ENCODE measurements at places on chromosomes 12 and 14.

DNA sequence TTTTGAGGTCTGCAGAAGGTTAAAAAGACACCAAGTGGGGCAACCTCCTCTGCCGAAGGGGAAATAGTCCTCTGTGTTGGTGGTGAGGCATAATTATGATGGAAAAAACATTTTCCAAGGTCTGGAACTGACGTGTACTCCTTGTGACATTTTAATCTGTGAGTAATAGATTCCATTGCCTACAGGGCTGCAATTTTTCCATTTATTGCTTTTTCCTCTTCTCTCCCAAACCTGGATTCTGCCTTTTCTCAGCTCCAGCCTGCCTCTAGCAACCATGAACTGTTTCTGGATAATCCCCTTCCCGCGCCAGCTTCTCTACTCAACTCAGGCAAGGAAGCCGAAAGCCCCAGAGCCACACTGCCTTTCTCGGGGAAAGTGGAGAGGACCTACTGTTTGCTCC, 230.1 kb upstream of the PLXNC1 start:
- DNase-seq: no peak

GRCh38 chr14:70148351-70148750, 40.4 kb downstream of the SLC8A3 start:
- DNase-seq: no peak

DNA sequence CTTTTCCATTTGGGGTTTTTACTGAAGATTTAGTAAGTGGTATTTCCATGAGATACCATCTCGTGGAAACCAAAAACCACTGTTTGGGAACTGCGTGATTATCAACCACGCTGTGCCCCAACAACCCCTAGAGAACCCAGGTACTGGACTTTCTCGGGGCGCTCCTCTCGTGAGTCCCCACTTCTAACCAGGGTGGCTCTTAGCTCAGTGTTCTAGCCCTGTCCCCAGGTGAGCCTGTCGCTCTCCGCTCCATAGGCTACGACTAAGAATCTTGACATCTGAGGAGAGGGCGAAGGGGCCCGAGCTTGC, 686 bp downstream of the MCRS1 start:
- no peak for DNase-seq

DNA sequence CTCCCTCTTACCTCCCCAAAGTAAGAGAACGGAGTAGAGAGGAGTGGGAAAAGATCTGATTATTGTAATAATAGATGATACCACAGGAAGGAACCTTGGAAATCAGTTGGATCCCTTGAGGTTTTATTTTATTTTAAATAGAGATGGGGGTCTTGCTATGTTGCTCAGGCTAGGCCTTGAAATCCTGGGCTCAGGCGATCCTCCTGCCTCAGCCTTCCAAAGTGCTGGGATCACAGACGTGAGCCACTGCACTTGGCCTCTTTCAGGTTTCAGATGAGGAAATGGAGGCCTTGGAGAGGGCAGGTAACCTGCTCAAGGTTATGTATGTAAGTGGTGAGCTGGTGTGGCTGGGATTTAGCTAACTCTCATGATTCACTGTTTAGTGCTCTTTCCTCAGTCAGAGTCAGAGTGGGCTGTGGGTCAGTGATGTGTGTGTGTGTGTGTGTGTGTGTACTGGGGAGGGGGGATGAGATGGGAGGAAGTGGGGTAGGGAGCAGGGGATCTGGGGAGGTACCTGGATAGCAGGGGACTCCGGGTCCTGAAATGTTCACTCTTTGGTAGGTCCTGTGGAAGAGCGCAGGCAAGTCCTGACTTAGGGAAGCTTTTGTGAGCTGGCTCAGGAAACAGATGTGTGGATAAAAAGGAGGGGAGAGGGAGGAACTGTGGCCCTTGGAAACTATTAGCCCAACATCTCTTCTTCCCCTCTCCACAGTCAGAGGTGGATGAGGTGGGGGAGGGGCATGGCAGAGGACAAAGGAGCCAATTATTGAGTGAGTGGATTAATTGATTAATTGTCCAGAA, 4.7 kb upstream of the CISTR start:
- DNase-seq: no peak

DNA sequence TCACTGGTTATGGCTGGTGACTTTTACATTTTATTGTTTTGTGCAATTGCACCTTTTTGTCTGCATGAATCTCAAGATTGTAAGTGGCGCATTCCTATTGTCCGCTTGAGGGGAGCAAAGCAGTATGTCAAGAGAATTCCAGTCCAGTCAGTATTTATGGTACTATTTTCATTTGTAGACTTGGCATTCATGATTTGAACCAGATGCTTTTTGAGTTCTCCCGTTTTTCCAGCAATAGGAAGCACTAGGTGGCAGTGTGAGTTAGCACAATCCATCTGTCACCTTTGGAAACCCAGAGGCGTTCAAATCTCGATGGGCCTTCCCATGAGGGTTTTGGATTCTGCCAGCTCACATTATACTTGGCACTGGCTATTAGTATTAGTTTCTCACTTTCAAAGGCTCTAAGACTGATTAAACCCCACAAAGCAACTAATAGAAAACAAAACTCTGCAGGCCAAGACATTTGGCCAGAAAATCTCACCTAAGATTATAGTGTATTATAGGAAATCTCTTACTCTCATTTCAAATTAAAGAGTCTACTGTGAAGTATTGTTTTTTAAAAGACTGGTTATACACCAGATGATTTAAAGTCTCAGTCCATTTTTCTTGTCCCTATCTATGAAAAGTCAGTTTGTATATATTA, 2.2 kb downstream of the DACT1 start:
- DNase-seq: no peak

GRCh38 chr14:82911930-82912329, 1378.3 kb upstream of the SEL1L start:
- no peak for DNase-seq

DNA sequence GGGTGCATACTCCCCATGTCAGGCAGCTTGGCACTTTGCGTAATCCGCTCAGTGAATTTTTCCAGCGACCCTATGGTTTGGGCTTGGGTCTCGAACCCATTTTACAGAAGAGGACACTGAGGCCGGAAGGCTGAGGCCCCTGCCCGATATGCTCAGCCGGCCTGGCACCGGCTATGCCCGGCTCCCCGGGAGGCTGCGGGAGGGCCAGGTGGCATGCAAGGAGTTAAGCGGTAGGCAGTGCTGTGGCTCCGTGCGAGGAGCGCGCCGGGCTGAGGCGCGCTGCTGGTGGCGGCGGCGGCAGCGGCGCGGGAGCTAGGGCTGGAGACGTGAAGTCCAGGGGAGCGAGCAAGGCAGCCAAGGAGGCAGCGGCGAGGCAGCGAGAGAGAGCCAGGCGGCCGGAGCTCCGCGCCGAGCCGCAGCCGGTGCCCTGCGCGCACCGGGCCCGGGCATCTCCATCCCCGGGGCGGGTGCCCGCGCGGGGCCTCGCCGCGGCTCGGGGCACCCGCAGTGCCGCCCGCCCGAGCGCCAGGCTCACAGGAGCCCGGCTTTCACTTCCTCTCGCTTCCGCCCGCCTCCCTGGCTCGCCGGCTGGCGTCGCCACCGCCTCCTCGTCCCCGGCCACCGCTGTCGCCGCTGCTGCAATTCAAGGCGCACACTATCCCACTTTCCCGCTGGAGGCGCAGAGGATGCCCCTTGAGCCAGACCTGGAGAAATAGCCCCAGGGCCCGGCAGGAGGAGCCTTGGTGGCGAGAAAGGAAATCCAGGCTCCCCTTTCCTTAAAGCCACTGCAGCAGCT, at the start of gene WSCD2:
WSCD2 (plus strand) TSS at position 272 of the 796 bp plus-strand sequence. CDS start 66,545 bp downstream, outside the sequence.
- DNase-seq: no peak

DNA sequence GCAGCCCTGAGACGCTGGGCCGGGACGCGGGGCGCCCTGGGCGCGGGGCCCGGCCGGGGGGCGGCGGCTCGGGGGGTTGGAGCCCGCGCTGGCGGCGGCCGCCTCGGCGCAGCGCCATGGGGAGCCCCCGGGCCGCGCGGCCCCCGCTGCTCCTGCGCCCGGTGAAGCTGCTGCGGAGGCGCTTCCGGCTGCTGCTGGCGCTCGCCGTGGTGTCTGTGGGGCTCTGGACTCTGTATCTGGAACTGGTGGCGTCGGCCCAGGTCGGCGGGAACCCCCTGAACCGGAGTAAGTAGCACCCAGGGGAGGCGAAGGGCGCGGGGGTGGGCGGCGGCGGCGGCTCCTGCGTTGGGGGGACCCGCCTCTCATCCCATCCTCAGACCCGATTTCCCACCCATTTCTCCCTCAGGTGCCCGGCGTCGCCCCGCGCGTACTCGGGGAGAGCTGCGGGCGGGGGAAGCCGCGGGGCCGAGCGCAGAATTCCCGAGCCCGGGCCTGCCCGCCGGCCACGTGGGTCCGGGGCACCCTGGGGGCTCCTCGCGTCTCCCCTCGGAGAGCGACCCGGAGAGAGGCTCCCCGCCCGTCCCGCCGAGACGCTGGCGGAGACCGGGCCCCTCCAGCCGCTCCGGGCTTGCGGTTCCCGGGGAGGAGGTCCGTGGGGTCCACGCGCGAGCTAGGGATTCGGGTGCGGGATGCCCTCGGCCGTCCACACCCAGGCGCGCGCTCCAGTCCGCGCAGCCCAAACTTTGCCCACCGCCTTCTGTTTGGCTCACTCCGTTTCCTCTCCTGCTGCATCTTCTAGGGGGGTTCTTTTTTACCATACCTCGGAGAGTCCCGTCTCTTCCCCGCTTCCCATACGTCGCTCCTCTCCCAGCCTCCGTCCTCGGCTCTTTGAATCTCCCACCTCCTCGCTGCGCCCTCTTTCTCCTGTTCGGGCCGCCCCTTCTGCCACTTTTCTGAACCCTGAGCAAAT, 807 bp downstream of the B4GALNT3 start:
- DNase-seq: peak; percentile 23

- no peak for DNase-seq
These were observed 54.0 kb downstream of the NCOR2 start for GRCh38 chr12:124513297-124513867.

DNA sequence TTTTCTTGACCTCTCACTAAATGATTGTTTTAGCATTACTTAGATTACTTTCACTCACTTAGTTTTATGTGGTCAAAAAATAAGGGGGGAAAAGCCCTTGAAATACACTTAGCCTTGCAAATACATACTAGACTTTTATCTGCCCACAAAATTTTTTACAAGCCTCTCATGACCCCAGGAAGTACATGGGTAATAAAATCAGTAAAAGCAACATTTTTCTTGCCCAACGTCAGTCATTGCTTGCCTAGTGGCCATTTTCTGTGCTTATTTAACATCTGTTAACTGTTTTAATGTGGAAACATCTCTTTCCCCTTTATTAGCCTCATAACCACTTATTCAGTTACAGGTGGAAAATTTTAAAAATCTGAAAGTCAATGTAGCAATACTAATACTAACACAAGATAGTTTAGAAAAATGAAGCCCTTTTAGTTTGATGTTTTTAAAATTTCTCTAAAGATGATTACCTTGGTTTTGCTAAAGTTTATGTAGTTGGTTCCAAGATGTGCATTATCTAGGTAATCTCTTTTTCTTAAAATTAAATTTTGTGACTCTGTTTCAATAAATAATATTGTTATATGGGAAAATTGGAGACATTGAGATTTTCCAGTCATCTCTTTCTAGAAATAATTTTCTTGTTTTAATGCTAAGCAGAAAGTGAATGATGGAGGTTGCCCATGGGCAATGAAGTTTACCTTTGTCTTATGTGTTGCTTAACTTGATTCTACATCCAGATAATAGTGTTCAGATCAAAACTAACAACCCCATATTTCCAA, 175.5 kb downstream of the TMTC2 start:
- no peak for DNase-seq

- no peak for DNase-seq
These were observed 8.4 kb downstream of the TEDC1 start for GRCh38 chr14:105499256-105500035.

DNA sequence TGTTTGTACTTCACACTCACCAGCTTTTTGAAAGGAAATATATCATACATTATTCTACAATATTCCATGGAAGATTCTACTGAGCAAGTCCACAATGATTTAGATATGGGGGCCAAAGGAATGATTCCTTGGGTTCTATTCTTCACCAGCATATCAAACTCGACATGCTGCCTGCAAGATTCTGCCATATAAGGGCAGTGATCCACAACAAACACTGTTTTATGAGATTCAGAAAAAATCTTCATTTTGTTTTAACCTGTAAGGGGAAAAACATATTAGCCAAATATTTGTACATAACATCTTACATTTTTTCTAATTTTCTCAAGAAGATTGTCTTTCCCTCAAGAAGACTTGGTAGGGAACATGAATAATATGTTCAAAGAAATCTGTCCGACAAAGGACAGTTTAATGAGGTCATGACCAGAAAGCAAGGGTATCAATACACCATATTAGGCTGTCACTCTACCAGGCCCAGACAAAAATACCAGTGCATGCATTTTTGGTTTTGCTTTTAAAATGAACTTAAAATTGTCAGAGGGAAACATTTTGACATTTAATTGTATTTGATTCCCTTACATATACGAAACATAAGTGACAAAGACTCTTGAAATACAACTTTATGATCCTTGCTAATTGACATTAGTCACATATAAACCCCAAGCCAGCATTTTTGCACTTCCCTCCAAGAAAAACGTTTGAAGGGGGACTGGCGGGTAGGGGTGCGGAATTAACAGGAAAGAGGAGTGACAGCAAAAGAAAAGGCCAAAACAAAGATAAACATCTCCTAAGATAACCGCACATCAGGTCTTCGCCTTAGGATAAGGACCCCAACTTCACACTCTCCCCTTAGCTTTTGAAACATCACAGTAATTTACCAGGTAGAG, 980 bp downstream of the INTS13 start:
- no peak for DNase-seq

DNA sequence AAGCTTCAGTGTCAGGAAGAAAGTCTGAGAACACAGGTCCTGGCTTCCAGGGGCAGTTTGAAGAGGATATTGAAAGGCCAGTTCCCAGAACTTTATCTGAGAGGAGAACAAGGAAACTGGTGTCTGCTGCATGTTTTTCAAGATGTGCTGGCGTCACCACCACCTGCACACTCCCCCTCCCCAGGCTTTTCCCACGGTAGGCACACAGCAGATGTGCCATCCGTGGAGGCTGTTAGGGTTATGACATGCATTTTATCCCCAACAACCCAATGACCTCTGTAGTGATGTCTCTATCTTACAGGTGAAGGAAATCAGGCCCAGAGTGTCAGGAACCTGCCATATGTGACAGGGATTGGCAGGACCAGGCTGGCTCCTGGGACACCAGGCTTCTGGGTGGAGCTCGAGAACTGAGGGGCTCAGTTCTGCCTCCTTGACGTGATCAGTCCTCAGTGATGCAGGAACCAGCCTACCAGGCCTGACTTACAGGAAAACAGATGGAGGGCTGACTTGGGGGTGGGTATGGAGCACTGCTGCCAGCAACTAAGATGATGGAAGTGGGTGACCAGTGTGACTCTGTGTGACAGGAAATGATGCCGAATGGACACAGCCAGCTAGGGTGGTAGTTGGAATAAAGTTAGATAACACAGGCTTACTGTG, 16.8 kb downstream of the SLC25A47 start:
- DNase-seq: no peak

- no peak for DNase-seq
These were observed 884.9 kb upstream of the FOXG1 start for GRCh38 chr14:27881646-27882045.

DNA sequence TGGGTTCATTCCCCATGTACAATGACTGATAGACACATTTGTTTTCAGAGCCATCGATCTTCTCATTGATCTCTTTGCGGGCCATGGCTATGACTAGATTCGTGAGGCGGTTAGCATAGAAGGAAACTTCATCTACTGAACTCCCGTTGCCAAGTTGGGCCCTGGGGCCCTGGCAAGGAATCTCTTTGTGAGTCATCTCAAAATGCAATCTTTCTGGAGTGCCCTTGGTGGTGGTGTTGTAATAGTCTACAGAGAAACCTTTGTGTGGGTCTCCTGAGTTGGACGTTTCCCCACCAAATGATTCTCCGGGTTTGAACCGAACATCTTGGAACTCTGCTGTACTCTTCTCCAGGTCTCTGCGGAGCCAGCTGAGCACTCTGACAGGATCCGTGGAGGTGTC, 20.4 kb downstream of the AKAP3 start:
- DNase-seq: no peak

GRCh38 chr14:20424851-20425250, 11.1 kb downstream of the KLHL33 start:
- no peak for DNase-seq
